NCI-H1436 treated with DMSO at 0.1 percent for 48 hours (cell line): ENCODE measurements at places on chromosomes 13 and 19.

- DNase-seq, result no peak
Observed at GRCh38 chr19:57934820-57935665, at the start of gene ZNF418. TSS of gene ZNF418 (minus strand) at chr19:57935402. CDS start at chr19:57933822, 1,580 bp downstream.

DNA sequence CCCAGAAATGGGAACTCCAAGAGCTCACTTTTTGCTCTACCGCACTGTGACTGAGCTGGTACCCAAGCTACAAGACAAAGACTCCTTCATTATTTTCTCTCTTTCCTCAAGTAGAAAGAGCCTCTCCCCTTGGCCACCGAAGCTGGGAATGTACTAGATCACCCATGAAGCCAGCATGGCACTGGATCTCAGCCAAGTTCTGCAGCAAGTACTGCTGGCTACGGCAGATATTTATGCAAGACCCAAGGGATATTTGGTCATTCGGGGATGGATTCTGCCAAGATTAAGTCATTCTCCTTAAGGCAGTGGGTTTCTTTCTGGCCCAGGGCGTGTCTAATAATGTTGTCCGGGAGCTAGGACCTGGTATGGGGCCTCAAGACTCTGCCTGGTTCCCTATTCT is 633.5 kb downstream of the SLITRK1 start:
- no peak for DNase-seq

- no peak for DNase-seq
Observed at GRCh38 chr19:30340771-30341561, 31.2 kb upstream of the ZNF536 start.

DNA sequence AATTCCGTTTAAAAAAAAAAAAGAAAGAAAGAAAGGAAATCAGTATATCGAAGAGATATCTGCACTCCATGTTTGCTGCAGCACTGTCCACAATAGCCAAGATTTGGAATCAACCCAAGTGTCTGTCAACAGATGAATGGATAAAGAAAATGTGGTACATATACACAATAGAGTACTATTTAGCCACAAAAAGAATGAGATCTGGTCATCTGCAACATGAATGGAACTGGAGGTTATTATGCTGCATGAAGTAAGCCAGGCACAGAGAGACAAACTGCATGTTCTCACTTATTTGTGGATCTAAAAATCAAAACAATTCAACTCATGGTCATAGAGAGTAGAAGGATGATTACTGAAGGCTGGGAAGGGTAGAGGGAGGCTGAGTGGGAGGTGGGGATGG is 16.3 kb downstream of the ZNF565 start:
- DNase-seq, result no peak

GRCh38 chr13:44471686-44472085 is 98.1 kb downstream of the SERP2 start:
- no peak for DNase-seq

DNA sequence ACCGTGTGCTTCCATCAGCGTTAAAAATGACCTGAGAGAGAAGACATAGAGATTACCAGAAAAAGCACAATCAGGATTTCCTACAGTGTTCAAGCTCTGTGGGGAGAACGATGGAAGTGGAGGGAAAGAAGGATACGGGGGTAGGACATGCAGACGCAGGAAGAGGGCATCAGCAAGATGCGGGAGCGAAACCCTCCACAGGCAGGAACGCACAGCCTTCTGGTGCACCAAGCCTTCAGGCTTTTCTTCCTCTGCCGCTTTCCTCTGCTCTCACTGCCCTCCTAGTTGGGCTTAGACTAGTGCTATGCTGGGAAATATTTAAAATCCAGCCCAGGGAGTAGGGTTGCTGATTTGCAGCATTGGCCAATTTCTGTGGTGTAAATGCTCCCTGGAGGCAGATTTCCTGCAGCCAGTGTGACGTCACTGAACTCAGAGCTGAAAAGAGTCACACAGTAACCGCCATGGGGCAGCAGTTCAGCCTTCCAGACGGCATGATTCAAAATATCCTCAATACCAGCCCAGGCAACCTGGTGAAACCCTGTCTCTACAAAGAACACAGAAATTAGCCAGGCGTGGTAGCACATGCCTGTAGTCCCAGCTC is 205.1 kb upstream of the SOX1 start:
- no peak for DNase-seq
